ENCODE measurements at places on chromosomes 11 and 22.

DNA sequence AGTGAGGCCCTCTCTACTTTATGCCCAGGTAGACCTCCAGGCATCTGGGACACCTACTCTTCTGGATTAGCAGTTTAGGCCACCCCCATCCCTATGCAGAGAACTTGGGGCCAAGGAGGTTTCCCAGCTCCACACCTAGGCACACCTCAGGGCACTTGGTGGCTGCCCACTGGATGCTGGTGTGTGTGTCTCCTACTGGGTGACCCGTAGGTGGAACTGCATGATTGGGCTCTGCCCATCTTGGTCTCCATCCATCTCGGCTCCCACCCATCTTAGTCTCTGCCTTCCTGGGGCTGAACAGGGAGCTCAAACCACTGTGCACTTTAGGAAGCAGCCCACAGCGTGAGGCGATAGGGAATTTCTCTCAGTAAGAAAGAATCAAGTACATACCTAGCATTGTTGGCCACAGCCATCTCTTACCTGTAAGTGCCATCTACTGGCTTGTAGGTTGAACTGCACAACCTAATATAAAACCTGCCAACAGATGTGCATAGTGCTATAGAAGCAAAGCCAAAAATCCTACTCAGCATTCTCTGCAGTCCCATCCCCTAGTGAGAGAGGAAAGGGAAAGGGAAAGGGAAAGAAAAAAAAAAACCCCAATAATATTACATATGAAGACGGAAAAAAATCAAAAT, 61.6 kb upstream of the PTPN5 start:
- DNase-seq, result peak; percentile 1

- no peak for DNase-seq
Observed at GRCh38 chr11:90747057-90747456, 524.2 kb upstream of the CHORDC1 start.

DNA sequence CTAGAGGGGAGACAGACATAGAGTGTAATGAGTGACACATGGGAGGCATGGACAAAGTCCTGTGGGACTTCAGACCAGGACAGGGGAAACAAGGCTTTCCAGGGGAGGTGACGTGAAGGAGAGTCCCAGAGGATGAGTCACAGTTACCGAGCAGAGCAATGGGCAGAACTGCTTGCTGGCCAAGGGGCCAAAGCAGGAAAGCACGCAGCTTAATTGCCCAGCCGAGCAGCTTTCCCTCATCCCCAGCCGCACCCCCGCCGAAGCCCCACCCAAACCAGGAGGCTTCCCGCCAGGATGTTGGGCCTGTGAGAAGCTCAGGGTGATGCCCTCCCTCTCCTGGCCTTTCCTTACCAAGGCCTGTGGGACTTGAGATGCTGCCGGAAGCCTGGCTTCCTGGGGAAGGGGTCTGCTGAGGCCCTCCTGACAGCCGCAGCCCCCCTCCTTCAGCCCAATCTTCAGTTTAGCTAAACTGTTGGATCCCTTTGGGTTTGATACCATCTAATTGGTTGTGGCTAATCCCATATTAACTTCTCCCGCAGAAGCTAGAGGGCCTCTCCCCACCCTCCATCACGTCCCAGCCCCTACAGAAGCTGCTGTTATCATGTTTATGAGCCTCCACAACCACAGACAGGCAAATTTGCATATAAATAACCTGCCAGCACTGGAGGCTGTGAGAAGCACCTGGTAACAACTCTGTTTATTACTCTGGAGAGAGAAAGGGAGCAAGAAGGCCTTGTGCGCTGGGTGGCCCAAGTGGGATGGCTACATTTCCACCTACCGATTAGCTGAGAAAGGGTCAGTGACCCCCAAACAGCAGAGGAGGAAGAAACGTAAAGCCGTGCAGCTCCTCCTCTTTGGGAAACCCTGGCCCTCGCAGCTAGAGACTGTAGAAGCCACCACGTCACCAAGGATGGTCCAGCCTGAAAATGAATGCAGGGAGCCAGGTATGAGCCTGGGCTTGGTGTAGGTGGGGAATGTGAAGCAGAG, 80.0 kb downstream of the TRIM29 start:
- DNase-seq, result no peak

- peak; percentile 77 for DNase-seq
Observed at GRCh38 chr11:102144357-102145355, 34.4 kb downstream of the YAP1 start.

- DNase-seq, result no peak
Observed at GRCh38 chr22:27420195-27420816, 381.2 kb downstream of the MN1 start.

DNA sequence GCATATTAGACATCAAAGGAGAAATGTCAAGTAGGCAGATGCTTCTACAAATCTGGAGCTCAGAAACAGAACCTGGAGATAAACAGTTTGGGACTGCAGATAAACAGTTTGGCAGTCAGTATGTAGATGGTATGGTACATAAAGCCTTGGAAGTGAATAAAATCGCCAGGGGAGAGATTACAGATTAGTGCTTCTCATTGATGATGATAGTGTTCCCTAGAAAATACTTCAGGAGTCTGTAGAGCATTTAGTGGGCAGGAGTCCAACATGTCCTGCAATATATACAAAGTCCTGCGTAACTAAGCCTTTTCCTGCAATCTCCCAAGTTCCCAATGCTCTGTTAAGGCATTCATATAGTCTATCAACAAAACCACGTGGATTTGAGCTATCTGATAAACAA, 35.2 kb downstream of the NARS2 start:
- DNase-seq, result peak; percentile 8

DNA sequence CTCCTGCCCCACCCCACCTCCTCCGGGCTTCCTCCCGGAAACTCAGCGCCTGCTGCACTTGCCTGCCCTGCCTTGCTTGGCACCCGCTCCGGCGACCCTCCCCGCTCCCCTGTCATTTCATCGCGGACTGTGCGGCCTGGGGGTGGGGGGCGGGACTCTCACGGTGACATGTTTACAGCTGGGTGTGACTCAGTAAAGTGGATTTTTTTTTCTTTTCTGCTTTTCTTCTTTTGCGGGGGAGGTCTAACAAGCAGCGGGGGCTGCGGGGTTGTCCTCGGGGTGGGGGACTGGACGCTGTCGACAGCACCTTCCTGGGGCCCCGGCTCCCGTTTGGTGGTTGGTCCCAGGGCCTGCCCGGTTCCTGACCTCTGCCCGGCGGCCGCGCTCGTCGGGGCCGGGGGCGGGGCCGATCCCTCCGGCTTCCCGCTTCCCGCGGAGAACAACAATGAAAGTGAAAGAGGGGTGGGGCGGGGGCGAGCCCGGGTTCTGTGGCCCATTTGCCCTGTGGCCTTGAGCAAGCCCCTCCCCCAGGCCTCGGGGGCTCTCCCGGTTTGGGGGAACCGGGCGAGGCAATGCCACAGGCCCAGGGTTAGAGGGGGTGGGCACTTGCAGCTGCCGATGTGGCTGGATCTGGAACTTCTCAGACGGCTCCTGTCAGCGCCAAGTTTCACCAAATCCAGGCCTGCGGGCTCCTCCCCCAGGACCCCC, 975 bp upstream of the MDK start:
- DNase-seq, result no peak

DNA sequence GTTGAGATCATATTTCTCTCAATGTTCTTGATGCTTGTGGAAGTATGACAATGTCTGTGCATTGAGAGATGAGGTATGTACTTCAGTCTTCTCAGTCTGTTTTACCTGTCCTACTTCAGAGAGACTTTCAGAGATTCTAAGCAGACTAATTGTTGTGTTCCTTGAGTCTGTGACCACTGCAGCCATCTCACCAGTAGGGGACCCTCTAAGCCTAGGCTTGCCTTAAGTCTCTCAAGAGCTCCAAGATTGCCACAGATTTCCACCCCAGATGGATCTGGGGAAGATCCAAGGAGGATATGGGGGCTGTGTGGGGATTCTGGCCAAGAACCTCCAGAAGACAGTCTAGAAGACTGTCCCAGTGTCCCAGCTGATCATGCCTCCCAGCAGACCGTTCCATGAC, 179.9 kb upstream of the PLET1 start:
- DNase-seq, result no peak

DNA sequence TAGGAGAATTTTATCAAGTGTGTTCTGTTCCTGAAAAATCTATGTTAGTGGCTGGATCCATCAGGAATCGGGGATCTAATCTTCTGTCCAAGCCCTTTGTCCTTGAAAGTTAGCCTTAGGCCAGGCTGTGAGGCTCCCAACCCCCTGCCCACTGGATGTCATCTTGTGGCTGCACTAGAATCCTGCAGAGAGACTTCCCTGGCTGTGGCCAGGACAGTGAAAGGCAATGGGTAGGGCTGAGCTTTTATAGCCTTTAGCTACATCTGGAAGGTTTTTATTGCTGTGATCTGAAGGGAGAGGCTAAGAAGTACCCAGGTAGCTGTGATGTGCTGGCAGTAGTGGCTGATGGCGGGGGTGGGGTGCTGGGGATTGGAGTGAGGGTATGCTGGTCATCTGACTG, 2.1 kb downstream of the OAF start:
- no peak for DNase-seq

DNA sequence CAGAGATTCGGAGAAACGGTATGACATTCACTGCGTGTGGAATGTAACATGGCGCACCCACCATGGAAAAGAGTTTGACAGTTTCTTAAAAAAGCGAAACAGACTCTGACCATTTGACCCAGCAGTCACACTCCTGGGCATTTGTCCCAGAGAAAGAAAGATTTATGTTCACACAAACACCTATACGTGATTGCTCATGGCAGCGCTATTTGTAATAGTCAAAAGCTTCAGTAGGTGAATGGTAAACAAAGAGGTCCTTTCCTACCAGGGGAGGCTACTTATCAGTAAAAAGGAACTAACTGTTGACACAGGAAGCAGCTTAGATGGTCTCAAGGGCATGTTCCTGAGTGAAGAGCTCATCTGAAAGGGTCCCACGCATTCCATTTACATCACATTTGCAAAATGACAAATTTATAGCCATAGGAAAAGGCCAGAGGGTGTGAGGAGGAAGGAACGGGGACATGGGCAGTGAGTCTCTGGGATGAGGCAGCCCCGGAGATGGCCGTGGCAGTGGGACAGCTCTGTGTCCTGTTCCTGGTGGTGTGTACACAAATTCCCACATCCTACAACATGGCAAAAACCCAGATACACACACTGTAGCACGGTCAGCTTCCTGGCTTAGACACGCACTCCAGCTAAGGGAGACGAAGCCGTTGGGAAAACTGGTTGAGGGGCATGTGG, 14.6 kb upstream of the KRTAP5-6 start:
- DNase-seq, result no peak

DNA sequence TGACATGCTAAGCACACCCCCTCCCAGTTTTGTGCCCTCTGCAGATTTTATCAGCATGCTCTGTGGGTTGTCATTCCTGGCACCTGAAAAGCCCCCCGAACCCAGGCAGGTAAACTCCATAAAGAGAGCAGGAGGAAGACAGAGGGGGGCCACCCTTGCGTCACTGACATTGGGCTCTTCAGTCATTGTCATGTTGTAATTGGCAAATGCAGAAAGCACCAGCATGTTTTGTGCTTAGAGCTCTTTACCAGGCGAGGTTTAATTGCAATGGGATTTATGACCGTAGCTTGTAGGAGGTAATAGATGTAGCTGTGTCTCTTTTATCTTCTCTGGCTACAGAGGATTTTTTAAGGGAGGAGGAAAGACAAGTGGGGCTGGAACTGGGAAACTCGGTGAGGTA, 201.7 kb downstream of the GRIK4 start:
- DNase-seq, result no peak

GRCh38 chr22:42691440-42691839, 29.2 kb downstream of the A4GALT start:
- peak; percentile 53 for DNase-seq

GRCh38 chr22:20058989-20059770, 20.9 kb upstream of the DGCR8 start:
- no peak for DNase-seq

DNA sequence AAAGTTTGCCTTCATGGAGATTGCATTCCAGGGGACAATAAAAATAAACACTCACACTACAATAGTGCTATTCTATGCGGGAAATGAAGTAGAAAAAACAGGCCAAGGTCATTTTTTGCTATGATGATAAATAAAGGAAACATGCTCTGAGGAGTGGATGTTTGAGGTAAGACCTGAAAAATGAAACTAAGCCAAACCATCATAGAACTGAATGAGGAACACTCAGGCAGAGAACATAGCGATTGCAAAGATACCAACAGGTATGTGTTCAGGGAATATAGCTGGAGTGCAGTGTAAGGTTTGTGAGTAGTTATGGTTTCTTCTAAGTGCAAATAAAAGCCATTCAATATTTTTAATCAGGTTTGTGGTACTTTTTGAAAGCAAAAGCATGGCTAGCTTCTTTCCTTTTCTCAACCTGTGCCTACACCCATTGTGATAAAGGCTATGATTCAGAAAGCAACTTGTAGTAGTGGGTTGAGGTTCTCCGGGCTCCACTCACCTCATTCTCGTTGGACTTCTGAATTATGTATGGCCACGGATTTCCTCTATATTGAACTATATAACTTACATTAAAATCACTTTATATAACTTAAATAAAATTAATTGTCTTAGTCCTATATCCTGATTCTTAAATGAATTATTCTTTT, 278.2 kb upstream of the CHORDC1 start:
- DNase-seq, result no peak

GRCh38 chr11:116576526-116576925, 196.3 kb downstream of the BUD13 start:
- DNase-seq, result peak; percentile 20

GRCh38 chr11:58060939-58061672, 30.4 kb downstream of the OR6Q1 start:
- DNase-seq, result no peak

GRCh38 chr11:4187055-4187988, 92.7 kb downstream of the RRM1 start:
- peak; percentile 79 for DNase-seq

GRCh38 chr11:8018484-8019313, 31.6 kb downstream of the EIF3F start:
- DNase-seq, result peak; percentile 88

DNA sequence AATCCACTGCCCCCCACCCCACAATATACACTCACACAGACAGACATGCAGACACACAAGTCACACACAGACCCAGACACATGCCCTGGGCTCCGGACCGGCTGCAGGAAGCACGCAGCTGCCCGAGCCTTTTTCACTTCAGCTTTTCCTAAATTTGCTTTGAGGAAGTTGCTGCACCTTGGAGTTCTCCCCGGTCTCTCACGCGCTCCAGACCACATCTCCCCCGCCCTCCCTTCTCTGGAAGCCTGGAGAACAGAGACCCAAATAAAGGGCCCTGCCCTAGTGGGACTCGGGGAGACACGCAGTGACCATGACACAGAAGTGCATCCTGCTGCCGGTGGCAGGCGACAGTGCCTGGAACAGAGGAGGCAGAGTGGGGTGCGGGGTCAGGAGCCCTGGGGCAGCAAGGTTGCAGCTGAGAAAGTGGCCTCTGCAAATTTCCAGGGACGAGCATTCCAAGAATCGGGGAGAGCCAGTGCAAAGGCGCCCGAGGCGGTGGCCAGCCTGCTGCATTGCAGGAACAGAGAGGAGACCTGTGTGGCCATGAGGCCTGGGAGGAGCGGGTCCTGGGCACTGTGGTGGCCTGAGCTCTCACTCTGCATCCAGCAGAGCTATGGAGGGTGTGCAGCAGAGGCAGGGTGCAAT, 19.1 kb downstream of the RPL3 start:
- no peak for DNase-seq

GRCh38 chr22:43310798-43311197, 32.4 kb downstream of the SCUBE1 start:
- DNase-seq, result no peak

Measured in foreskin fibroblast (primary cell).